Stimulated activated CD4-positive, alpha-beta T cell treated with anti-CD3 and anti-CD28 coated beads, Interleukin-1b, Interleukin-23, amount 100 ng/mL, for 1 hour (primary cell): ENCODE measurements at places on chromosomes 13 and 19.

- DNase-seq: no peak
These were observed 621 bp upstream of the TGDS start for GRCh38 chr13:94596575-94596971.

GRCh38 chr19:38417544-38418506, 8.2 kb downstream of the RASGRP4 start:
- DNase-seq: no peak

- no peak for DNase-seq
These were observed 3.1 kb upstream of the KLK3 start for GRCh38 chr19:50851620-50852019.

GRCh38 chr19:54606230-54606629, 12.8 kb downstream of the LILRA1 start:
- no peak for DNase-seq

DNA sequence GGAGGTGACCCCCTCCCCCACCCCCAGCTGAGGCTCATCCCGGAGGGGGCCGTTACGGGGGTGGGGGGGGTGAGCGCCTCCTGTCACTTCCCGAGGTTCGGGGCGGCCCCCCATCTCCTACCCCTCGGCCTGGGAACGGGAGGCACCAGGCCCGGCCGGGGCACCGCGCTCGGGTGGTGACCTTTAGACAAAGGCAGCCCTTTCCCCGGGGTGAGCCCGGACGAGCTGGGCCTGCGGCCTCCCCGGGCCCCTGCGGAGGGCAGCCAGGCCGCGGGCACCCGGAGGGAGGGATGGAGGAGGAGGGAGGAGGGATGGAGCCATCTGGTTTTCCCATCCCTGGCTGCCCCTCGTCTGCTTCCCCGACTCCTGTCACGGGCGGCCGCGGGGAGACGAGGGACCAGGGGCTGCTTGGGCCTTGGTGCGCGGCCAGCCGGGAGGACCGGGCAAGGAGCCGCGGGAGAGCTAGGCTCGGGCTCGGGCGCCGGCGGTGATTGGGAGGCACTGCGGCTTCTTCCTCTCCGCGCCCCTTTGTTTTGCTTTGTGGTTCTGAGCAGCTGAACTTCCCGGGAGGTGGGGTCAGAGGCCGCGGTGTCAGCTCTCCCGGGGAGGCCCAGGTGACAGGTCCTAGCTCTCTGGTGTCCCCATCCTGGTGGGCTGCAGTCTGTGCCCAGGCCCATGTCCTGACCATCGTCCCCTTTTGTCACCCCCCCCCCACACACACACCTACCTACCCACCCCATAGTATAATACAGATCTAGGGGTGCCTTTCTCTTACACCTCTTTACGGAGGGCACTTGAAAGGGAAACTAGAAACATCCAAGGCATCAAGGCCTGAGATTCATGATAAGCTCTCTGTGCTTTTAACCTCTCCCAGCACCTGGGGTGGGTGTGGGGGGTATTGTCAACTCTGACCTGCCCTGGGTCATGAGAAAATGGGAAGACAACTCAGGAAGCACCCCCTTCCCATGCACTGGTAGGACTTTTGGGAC, 1.3 kb downstream of the BICRA start:
- peak; percentile 17 for DNase-seq

DNA sequence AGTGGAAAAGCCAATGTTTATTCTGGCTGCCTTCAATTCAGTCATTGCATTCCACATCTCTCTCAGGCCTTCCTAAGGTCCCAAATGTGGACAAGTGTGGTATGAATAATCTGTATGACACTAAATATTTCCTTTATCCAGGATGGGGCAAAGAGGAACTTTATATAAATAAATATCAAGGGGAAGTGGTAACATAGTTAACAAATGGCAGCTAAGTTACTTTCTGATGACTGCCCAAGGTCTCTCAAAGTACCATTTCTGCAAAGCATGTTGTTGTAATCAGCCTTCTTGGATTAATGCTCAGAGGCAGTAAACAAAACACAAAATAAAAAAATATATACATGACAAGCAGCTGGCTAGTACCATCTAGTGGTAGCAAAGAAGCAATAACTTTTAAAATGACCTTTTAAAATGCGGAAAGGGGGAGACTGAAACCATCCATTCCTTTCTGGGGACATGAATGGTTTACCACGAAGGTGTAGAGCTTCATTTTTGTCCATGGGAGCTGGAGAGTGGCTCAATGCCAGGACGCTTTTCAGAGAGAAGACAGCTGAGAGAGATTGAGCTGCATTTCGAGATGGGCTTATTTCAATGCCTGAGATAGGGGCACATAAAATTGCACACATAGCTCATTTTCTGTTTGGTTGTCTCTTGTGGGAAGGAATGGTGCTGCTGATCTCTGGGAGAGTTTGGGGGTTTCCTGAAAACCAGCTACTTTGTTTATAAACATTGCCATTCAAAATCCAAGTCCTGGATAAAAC, 259.2 kb downstream of the RFC3 start:
- no peak for DNase-seq

DNA sequence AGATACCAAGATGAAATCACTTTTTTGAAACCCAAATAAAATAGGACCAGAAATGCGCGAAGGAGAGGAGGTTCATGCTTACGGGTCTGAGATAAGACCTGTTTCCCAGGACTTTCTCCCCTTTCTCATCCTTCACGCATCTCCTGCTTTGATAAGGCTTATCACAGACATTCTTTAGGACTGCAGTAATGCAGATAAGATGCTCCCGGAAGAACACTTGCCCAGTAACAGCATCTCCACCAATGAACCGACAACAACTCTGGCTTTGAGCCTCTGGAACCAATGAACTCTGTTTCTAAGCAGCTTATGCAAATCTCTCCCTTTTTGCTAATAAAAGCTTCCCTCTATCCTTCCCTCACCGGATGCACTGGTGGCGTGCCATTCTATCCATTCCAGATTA, 783.4 kb upstream of the ARGLU1 start:
- DNase-seq: no peak

GRCh38 chr19:55418185-55418584, 10.6 kb upstream of the UBE2S start:
- no peak for DNase-seq

DNA sequence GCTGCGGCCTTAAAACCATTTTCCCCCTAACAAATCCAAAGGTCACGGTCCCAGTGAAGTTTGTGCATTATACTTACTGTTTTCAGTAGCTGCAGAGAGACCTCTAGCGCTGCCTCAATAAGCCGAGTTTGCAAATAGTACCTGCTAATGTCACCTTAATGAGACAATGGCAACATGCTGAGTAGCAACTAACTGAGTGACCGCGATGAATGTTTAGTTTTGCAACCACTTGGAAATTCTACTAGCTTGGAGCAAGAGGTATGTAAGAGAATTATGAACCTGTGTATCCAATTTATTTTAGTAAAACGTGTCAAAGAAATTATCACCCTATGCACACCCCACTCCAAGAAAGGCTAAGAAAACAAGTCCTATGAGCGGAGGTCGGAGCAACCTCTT, 1.2 kb downstream of the KPNA3 start:
- no peak for DNase-seq

- no peak for DNase-seq
These were observed 29.6 kb upstream of the CEACAM21 start for GRCh38 chr19:41546386-41546789.

DNA sequence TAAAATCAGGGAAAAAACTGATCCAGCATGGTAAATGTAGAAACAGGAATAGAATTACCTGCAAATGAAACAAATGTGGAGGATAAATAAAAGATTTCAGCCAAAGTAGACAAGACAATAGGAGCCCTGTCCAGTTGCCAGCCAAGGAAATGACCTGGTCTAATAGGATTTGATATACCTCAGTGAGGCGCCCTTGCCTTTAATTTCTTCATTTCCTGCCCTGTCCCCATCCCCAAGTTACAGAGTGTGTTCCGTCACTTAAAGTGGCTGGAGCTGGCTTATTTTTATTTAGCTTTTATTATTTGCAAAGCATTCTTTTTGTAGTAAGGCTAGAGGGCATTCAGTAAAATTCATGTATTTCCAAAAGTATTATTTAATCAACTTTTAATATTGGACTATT, 1022.0 kb downstream of the EFNB2 start:
- no peak for DNase-seq

DNA sequence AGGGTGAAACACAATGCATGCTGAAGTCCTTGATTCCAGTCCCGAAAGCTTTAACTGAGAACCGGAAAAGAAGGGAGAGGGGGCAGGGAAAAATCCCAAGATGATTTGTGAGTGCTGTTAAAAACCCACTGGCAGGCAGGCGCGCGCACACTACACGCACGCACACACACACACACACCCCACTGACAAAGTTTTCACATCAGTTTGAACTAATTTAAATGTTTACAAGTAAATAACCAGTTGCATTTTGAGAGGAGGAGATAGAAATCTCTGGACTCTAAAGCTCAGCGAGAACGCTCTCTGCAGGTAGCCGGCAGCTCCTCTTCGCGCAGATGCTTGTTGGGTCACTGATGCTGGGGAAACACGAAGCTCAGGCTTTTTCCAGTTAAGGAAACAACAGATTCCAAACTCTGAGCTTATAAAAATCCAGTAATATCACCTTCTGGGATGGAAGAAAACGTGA, 818 bp upstream of the SLITRK1 start:
- DNase-seq: no peak

GRCh38 chr13:31742097-31742734, 2.9 kb downstream of the RXFP2 start:
- DNase-seq: peak; percentile 25

DNA sequence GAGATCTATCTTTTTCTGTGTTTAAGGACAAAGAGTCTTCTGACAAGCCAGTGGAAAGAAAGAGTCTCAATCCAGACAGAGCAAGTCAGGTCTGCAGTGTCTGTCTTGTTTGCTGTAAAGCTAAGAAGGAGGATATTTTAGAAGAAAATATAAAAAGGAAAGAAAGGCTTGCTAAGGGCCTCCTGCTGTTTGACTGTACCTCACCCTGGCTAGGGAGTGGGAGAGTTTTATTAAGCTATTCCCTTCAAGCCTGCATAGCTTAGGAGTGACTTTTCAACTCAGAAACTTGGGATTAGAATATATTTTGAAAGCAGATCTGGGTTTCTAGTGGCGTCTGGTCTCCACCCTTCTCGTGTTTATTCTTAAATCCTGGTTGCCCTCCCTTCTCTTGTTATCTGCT, 460.0 kb downstream of the COG6 start:
- DNase-seq: no peak

- no peak for DNase-seq
These were observed 15.9 kb upstream of the IZUMO2 start for GRCh38 chr19:50178859-50179537.

GRCh38 chr13:20706661-20707060, 3.2 kb downstream of the IL17D start:
- no peak for DNase-seq

GRCh38 chr13:27372896-27373295, 51.5 kb upstream of the GTF3A start:
- no peak for DNase-seq

GRCh38 chr19:4310247-4311121, 6.1 kb downstream of the FSD1 start:
- no peak for DNase-seq

GRCh38 chr19:2337329-2337707, 8.8 kb downstream of the SPPL2B start:
- no peak for DNase-seq

DNA sequence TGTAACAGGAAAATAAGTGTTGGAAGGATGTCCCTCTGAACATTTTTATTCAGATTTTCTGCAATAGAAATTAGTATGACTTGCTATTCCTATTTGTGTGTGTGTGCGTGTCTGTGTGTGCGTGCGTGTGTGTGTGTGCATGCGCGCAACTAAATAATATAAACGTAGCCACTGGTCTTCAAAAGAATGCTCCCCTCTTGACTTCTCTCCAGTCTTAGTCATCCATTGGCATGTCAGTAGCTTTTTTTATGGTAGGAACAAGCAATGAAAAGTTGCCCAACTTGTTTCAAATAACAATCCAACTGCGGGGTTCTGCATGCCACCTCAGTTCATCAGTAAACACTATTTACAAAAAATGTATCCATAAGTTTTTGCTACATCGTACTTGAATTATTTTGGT, 249.6 kb downstream of the GPC6 start:
- no peak for DNase-seq

DNA sequence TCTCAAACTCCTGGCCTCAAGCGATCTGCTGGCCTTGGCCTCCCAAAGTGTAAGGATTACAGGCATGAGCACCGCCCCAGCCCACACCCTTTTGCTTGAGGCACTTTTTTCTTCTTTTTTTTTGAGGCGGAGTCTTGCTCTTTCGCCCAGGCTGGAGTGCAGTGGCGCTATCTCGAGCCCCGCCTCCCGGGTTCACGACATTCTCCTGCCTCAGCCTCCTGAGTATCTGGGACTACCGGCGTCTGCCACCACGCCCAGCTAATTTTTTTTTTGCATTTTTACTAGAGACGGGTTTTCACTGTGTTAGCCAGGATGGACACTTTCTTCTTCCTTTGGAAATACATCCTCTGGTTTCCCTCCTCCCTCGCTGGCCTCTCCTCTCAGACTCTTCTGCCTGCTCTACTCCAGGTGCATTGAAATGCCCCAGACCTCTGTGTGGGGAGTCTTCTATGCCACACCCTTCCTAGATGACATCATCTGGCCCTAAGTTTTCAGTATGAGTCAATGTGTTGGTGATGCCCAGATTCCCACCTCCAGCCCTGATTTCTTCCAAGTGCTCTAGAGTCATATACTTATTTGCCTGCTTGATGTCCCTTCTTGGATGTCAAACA, 20.7 kb upstream of the TPT1 start:
- DNase-seq: no peak

DNA sequence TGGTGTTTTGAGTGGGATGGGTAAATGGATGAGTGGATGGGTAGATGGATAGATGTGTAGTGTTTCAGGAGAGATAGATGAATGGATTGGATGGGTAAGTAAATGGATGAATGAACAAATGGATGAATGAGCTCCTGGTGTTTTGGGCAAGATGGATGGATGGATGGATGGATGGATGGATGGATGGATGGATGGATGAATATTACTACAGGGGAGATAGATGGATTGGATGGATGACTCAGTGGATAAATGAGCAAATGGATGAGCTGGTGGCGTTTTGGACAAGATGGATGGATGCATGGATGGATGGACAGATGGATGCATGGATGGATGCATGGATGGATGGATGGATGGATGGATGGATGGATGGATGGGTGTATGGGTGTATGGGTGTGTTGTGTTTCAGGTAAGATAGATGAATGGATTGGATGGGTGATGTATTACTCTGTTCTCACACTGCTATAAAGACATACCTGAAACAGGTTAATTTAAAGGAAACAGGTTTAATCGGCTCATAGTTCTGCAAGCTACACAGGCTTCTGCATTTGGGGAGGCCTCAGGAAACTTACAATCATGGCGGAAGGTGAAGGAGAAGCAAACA, 12.3 kb downstream of the ZSWIM4 start:
- no peak for DNase-seq

- DNase-seq: no peak
These were observed 14.4 kb downstream of the LONP1 start for GRCh38 chr19:5705552-5705951.

- DNase-seq: peak; percentile 9
These were observed 51.2 kb downstream of the NLRP12 start for GRCh38 chr19:53772943-53773342.

DNA sequence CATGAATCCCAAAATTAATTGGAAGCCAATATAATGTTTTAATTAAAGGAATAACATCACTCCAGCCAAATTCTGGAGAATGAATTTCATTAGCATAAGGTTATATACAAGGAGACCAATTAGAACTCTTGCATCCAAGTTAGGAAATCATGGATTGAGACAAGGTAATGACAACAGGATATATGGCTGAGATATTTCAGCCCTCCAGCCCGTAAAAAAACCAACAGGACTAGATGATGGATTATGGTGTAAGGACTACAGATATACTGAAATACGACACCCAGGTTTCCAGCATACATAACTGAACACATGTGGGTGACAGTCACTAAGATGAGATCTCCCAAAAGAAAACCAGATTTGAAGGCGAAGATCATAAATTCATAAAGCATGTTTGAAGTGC, 56.5 kb downstream of the TSC22D1 start:
- no peak for DNase-seq
